Progenitor cell of endocrine pancreas (in vitro differentiated cells): ENCODE measurements at places on chromosomes 12 and 14.
A peak's percentile ranks its signal among the peaks of the same experiment; 100 is the strongest.

GRCh38 chr12:59164991-59165718 is 244.9 kb upstream of the LRIG3 start:
- no peak overlapping the region for H3K4me3 ChIP-seq
- peaks cover 39% of the 10 kb centered on the region for H3K4me1 ChIP-seq
- H3K27ac ChIP-seq = no peak overlapping the region
- no peak for DNase-seq
- no peaks in the 10 kb centered on the region for H3K36me3 ChIP-seq

GRCh38 chr12:90826036-90826435 is 128.9 kb downstream of the CCER1 start:
- H3K36me3 ChIP-seq = no peaks in the 10 kb centered on the region
- H3K27ac ChIP-seq = no peak overlapping the region
- H3K27me3 ChIP-seq = no peaks in the 10 kb centered on the region
- H3K4me3 ChIP-seq = no peak overlapping the region
- H3K4me1 ChIP-seq = peaks cover 13% of the 10 kb centered on the region
- no peak for DNase-seq

- DNase-seq = no peak
- no peaks in the 10 kb centered on the region for H3K4me1 ChIP-seq
- H3K36me3 ChIP-seq = no peaks in the 10 kb centered on the region
- no peak overlapping the region for H3K4me3 ChIP-seq
- no peak overlapping the region for H3K27ac ChIP-seq
Observed at GRCh38 chr14:79246173-79246572, 965.1 kb downstream of the DIO2 start.

DNA sequence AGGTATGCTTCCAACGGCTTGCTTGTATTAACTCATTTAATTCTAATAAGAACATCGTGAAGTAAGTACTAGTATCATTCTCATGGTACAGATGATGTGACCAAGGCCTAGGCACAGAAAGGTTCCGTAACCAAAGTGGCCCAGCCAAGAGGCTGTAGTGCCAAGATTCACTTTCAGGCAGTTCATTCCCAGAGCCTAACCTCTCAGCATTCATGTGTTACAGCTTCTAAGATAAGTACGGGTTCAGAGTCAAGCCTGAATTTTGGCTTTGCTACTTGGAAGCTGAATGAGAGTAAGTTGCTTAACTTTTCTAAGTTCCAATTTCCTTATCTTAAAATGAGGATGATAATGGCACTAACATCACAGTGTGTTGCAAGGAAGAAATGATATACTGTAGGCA is 379.9 kb downstream of the AEBP2 start:
- peaks cover 2% of the 10 kb centered on the region for H3K36me3 ChIP-seq
- DNase-seq = no peak
- H3K4me3 ChIP-seq = no peak overlapping the region
- no peaks in the 10 kb centered on the region for H3K4me1 ChIP-seq
- no peak overlapping the region for H3K27ac ChIP-seq
- H3K27me3 ChIP-seq = no peaks in the 10 kb centered on the region

- H3K27me3 ChIP-seq = no peaks in the 10 kb centered on the region
- H3K4me3 ChIP-seq = no peak overlapping the region
- H3K36me3 ChIP-seq = no peaks in the 10 kb centered on the region
- no peak for DNase-seq
- H3K27ac ChIP-seq = no peak overlapping the region
- no peaks in the 10 kb centered on the region for H3K4me1 ChIP-seq
Observed at GRCh38 chr12:84585776-84586395, 326.7 kb downstream of the SLC6A15 start.

GRCh38 chr14:90551733-90552464 is 155.1 kb downstream of the CALM1 start:
- DNase-seq = no peak
- H3K36me3 ChIP-seq = no peaks in the 10 kb centered on the region
- peaks cover 5% of the 10 kb centered on the region for H3K27me3 ChIP-seq
- peak overlapping the region; percentile 29 for H3K27ac ChIP-seq

GRCh38 chr14:89406941-89407340 is 10.1 kb downstream of the FOXN3 start:
- DNase-seq = no peak
- H3K36me3 ChIP-seq = peaks cover 20% of the 10 kb centered on the region
- no peak overlapping the region for H3K27ac ChIP-seq
- H3K4me1 ChIP-seq = peaks cover 1% of the 10 kb centered on the region
- peaks cover 7% of the 10 kb centered on the region for H3K27me3 ChIP-seq

DNA sequence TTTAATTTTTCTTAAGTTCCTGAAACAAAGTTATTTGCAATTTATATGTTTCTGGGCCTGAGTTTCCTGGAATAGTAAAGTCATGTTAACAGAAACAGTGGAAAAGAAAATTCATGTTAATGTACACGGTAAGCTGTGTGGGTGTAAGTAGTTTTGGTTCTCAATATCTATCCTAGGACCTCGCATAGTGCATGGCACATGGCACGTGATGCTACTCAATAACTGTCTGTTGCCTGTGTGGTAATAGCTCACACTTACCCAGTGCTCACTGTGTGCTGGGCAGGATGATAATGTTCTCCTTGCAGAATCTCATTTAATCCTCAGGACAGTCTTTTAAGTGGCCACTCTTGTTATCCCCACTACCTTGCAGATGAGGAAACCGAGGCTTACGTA is 100.7 kb downstream of the DUSP16 start:
- no peak overlapping the region for H3K4me3 ChIP-seq
- no peaks in the 10 kb centered on the region for H3K4me1 ChIP-seq
- no peaks in the 10 kb centered on the region for H3K27me3 ChIP-seq
- H3K36me3 ChIP-seq = peaks cover 7% of the 10 kb centered on the region
- DNase-seq = no peak

DNA sequence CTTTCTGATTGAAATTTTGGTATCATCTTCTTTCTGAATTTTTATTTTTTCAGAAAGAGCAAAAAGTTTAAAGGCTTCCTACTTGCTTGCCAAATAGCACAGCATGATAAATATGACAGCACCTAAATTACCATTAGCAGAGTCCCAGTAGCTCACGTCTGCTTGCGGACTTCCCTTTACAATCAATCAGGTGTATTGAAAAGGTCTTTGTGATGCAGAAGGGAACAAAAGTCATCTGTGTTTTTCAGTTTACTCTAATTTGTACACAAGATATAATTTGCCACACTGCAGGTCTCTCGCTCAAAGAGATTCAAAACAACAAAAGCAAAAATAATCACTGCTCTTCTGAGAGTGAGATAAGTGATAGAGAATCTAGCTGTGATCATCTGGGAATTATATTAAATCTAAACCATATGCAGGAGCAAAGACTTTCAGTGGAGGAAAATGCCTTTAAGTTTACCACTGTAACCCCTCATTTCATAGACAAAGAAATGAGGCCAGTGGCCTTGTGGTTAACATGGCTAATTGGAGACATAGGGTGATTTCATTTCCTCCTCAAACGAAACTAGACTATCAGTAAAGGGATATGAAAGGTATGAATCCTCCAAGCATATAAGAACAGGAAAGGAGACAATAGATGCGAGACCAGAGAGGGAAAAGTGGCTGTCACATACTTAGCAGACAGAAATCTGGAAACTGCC is 240.8 kb upstream of the TMPO start:
- no peak overlapping the region for H3K4me3 ChIP-seq
- H3K36me3 ChIP-seq = no peaks in the 10 kb centered on the region
- no peak overlapping the region for H3K27ac ChIP-seq
- no peaks in the 10 kb centered on the region for H3K27me3 ChIP-seq
- no peak for DNase-seq

DNA sequence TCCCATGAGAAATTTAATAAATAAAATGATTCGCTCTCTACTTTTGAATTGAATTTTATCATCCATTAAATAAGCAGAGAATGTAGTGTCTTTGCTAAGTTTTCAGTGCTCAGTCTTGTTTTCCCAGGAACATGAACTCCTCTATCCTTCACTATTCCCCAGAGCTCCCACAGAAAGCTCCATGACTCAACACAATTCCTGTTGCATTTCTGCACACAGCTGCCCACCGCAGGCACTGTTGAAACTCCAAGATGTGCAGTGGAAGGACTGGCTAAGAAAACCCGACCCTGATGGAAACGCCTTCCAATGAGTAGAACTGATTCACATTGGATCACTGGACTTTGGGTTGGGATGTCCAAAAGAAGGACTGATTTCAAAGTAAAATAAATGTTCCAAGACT is 202.4 kb upstream of the AMIGO2 start:
- peaks cover 2% of the 10 kb centered on the region for H3K36me3 ChIP-seq
- DNase-seq = no peak
- no peak overlapping the region for H3K4me3 ChIP-seq
- H3K27me3 ChIP-seq = no peaks in the 10 kb centered on the region

DNA sequence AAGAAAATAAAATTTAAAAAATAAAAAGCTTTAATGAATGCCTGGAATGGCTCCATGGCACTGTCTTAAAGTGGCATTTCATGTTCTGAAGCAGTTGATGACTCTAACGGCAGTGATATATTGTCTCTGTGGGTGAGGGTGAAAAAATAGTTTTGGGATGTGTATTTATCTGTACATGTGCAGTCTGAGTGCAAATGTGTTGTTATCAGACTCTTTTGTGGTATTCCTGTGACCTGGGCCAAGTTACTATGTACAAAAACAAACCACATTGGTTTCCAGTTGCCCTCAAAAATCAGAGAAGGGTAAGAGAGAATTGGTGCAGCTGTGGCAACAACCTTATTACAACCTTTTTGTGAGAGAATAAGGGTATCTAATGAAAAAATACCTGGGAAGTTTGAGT is 81.7 kb upstream of the CCDC91 start:
- DNase-seq = no peak
- H3K27ac ChIP-seq = no peak overlapping the region
- H3K27me3 ChIP-seq = no peaks in the 10 kb centered on the region
- H3K36me3 ChIP-seq = no peaks in the 10 kb centered on the region

- H3K27ac ChIP-seq = no peak overlapping the region
- no peak overlapping the region for H3K4me3 ChIP-seq
- H3K36me3 ChIP-seq = peaks cover 64% of the 10 kb centered on the region
- no peaks in the 10 kb centered on the region for H3K4me1 ChIP-seq
Observed at GRCh38 chr14:70947739-70948138, 40.5 kb downstream of the PCNX1 start.
